Activated gamma-delta T cell treated with anti-CD3 and anti-CD28 coated beads, Interleukin-2, amount 50 U/mL, for 16 hours (primary cell): ENCODE measurements at places on chromosomes 11 and 22.

GRCh38 chr11:102276362-102276761 is 40.9 kb upstream of the BIRC3 start:
- DNase-seq = no peak

GRCh38 chr11:45369313-45369712 is 83.2 kb upstream of the SYT13 start:
- no peak for DNase-seq

GRCh38 chr11:69058511-69059270 is 10.0 kb downstream of the TPCN2 start:
- no peak for DNase-seq

- DNase-seq = no peak
Measured at GRCh38 chr22:38865201-38866023, 6.6 kb downstream of the CBX6 start.

DNA sequence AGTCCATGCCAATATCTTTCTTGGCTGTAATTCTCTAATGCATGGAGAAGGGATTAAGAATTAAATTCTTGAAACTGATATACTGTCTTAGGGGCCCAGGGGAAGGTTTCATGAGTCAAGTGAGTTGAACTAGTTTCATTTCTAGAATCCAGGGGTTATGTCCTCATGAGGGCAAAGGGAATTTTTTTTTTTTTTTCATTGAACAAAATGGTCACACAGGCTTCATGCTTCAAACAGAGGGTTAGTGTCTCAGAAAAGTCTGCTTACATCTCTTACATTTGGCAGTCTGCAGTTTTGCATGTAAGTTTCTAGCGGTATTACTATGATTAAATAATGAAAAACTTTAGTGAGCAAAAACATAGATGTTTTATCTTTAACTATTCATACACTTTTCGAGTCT is 32.9 kb downstream of the PPME1 start:
- no peak for DNase-seq

DNA sequence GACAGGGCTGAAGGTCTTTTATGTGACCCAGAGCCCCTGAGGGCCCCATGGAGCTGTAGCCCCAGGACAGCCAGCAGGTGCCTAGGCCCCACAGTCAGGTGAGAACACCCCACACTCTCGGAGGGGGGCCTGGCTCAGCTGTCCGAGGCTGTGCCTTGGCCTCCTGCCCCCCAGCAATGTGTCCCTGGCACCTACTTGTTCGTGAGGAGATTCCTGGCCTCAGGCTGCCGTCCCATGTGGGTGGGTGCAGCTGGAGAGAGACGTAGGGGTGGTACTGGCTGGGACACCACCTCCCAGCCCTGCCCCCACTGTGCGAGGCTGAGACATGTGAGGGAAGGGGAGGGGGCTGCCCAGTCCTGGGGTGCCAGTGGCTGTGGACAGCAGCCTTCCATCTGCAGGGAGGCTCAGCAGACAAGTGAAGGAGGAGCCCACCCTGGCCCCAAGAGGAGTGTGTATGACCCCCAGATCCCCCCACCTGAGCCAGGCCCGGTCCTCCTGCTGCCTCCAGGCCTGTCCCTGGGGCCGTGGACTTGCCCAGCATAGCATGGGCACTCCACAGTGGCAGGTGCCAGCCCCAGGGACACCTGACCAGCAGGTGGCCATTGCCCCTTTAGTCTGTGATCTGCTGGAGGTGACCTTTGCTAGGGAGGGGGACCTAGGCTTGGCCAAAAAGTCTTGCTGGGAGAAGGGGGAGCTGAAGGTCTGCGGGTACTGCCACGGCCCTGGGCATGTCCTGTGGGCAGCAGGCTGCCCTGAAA is 17.0 kb downstream of the IL17REL start:
- no peak for DNase-seq

DNA sequence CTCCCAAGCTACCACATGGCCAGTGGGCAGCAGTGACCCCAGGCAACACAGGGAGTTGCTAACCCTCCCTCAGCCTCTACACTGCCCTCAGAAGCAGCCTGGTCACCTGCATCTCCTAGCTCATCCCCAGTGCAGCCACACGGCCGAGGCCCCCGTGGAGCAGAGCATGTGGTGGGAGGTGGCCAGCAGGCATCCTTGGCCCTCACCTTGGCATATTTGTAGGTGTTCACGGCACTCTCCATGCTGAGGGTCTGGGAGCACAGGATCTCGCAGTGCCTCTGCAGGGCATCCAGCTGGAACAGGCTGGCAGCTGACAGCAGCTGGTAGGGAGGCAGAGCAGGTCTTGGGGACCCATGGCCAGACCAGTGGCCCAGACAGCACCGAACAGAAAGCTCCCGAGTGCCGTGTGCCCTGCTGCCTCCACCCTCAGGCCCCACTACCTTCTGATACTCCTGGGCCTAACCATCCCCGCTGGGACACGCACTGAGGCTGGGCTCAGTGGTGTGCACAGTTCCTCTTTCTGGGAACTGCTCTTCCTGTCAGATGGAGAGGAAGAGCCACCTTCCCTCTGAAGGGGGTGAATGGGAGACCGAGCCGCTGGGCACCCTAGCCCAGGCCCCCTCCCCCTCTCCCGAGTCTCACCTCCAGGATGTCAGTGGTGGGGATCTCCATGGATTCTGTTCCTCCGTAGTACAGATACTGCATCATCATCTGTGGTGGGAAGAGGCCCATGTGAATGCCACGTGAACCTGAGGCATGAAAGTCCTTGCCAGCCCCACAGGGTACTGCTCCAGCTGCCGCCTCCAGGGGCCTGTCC is 48.8 kb downstream of the NAT10 start:
- no peak for DNase-seq

- no peak for DNase-seq
Measured at GRCh38 chr11:78684377-78684776, 109.7 kb upstream of the NARS2 start.

DNA sequence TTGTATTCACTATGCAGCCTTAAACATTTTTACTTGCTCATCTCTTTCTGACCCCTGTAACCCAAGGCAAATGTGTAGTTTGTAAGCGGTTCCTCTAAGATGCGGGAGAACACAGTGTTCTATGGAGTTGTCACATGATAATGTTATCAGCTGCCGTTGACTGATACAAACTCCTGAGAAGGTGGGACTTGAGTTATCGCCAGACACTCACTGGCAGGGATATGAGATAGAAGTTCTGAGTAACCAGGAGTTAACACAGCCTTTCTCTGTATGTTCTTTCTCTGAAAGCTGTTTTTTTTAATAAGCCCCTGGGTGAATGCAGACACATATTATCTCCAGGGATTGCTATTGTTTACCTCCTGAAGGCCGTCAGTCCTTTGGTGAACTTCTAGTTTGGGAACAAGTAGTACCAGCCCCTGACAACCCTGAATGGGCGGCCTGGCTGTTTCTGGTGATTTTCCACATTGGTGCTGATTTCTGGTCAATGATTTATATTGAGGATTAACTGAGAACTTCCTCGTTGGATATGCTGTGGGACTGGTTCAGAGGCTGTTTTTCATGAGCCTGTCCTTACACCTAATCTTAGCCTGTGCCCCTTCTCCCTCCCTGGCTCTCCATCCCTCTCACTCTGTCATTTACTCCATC is 155.3 kb upstream of the RASSF10 start:
- no peak for DNase-seq

- DNase-seq = no peak
Measured at GRCh38 chr11:39249566-39250365, 2209.7 kb downstream of the LRRC4C start.

DNA sequence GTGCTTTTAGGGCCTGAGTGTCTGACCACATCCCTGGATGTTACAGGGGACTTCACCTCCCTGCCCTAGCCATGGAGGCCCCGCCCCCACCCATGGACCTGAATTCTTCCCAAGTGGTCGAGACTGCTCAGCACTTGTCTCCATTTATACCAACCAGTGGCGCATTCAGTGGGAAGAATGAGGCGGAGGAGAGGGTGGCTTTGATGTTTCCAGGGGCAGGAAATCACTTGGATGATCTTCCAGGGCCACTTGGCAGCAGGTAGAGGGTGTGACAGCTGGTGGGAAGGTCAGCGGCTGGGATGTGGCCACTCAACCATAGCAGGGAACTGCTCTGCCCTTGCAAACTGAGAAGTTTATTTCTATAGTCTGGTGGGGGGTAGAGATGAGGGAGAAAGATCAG is 155.1 kb upstream of the BLID start:
- no peak for DNase-seq

DNA sequence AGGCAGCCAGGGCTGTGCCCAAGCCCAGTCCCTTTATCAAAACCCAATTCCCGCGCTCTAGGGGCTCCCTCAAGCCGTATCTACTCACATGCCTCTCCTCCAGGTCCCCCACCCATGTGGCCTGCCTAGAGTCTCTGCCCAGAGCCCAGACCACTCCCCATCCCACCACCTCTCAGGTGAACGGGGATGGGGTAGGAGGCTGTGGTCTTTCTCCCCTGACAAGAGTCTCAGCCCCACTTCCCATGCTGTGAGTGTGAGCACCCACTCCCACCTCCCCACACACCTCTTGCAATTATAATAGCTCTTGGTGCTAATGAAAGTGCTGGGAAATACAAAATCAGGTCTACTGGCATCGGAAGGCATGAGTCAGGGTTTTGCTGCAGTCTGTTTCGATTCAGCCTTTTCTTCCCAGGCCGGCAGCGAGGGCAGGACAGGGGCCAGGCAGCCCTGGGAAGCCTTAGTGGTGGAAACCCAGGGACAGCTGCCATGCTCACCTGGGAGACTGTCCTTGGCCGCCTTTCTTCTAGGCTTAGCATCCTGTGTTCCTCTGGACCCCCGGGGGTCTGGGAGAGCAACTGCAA is 16.7 kb upstream of the TMPRSS4 start:
- DNase-seq = no peak

DNA sequence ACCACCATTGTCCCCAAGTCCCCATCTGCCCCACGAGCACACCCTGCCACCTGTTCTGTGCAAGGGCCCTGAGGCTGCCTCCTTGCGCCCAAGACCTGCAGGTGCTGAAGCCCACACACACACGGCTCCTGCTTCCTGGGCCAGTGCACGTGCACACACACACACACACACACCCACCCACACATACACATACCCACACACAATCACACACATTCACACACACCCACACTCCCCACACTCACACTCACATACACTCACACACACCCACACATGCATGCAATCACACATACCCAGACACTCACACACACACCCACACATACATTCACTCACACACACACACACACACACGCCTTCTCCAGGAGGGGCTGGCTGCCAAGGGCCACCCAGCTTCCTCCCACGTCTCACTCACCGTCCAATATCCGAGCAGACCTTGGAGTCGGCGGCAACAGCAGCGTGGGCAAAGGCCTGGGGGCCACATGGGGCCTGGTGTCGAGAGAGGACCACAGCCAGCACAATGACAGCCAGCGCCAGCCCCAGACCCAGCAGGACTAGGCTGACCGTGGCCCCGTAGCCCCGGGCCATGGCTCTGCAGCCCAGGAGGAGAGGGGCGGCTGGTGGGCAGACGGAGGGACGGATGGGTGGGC is 616 bp downstream of the GGT5 start:
- DNase-seq = no peak

GRCh38 chr22:35150183-35151107 is 84.5 kb downstream of the ISX start:
- DNase-seq = peak; percentile 17

GRCh38 chr22:30017375-30018223 is 62.7 kb upstream of the HORMAD2 start:
- no peak for DNase-seq

DNA sequence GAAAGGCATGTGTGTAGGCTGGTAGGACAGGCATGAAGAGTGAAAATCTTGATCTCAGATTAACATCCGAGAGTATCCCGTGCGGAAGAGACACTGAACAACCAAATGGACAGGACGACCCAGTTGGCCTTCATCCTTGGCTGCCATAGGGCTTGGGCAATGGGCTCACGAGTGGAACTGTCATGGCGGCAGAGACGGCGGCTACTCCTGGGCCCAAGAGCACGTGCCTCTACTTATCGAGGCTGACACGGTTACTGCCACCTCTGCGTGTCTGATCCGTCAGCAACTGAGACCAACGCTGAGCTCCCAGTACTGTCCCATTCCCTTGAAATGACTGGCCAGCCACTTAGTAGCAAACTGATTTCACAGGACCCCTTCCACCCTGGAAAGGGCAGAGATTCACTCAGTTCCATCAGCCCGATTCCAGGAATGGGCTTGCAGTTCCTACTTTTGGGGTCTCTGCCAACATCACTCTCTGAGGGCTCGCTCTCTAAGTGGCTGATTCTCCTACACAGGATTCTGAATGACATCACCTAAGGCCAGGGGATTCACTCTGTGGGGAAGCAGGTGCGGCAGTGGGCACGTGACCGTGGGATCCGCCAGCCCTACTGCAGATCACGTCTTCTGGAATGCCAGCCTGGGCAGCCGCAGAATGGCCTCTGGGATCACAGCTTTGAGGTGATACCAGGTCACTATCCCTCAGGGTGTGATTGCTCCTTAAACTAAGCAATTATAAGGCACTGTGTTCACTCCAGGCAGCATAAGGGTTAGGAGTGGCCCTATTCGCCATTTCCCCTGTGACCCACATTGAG is 97.8 kb downstream of the RPS6KA4 start:
- no peak for DNase-seq

DNA sequence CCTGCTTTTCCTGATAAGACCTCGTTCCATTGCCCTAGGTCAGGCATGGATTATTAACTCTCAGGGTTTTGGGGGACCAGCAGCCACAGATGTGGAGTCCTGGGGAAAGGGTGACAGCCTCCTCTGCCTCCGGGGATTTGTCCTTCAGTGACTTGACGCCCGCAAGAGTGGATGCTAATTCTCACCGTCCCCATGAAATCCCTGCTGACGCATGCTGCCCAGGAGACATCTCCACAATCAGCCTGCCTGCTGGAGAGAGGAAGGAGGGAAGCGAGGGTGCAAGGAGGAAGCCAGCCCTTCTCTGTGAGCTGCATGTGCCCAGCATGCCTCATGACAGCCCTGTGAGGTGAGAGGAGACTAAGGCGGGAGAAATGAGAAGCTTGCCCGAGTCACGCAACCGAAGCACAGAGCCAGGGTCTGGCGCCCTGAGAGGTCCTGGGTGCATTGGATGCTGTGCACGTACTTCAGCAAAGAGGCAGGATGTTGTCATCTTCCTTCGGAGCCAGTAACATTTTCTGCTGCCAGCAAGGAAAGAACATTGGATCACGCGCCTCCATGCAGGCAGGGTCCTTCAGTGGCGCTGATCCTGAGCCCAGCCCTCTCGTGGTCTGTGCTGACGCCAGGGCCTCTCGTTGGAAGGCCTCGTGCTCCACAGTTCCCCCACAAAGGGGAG is 27.3 kb upstream of the KRTAP5-6 start:
- DNase-seq = no peak

GRCh38 chr11:11211888-11212287 is 141.2 kb downstream of the CSNK2A3 start:
- DNase-seq = no peak

DNA sequence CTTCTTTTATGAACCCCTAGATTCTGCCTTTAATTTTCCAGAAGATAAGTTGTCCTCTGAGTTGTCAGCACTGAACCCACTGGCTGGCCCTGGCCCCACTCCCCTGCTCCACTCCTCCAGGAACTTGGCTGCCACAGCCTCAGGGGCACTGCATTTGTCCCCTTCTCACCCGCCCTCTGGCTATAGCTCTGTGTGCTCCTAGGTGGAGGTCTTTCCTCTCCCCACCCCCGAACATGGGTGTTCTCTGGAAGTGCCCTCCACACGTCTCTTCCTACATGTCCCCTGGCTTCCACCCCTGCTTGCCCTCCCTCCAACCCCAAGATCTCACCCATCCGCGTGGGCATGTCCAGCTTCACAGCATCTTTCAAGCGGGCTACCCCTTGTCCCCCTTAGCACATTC is 137.7 kb upstream of the TEAD1 start:
- DNase-seq = no peak
